ENCODE measurements at places on chromosomes 13 and 19.
A peak's percentile ranks its signal among the peaks of the same experiment; 100 is the strongest.

- no peaks in the 10 kb centered on the region for H3K27me3 ChIP-seq
- H3K36me3 ChIP-seq = peaks cover 10% of the 10 kb centered on the region
- H3K4me3 ChIP-seq = no peak overlapping the region
- no peak overlapping the region for H3K27ac ChIP-seq
- DNase-seq = no peak
Measured at GRCh38 chr19:49559928-49560327, 20.4 kb downstream of the NOSIP start.

DNA sequence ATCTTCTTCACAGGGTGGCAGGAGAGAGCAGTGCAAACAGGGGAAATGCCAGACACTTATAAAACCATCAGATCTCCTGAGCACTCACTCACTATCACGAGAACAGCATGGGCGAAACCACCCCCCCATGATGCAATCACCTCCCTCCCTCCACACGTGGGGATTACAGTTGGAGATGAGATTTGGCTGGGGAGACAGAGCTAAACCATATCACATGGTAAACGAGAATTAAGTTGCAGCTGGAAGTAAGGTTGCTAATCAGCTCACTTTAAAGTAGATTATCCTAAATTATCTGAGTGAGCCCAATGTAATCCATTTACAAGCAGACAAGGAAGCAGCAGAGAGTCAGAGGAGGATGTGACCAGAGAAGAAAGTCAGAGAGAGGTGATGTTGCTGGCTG, 102.2 kb upstream of the IPO5 start:
- no peaks in the 10 kb centered on the region for H3K36me3 ChIP-seq
- H3K4me1 ChIP-seq = no peaks in the 10 kb centered on the region
- H3K27ac ChIP-seq = no peak overlapping the region
- DNase-seq = no peak
- no peaks in the 10 kb centered on the region for H3K27me3 ChIP-seq

- H3K36me3 ChIP-seq = no peaks in the 10 kb centered on the region
- no peaks in the 10 kb centered on the region for H3K27me3 ChIP-seq
- no peaks in the 10 kb centered on the region for H3K4me1 ChIP-seq
- DNase-seq = no peak
- H3K4me3 ChIP-seq = no peak overlapping the region
Measured at GRCh38 chr19:39419003-39419402, 6.5 kb downstream of the PLEKHG2 start.

- no peaks in the 10 kb centered on the region for H3K36me3 ChIP-seq
- no peaks in the 10 kb centered on the region for H3K4me1 ChIP-seq
- no peak for DNase-seq
Measured at GRCh38 chr13:94333131-94333820, 146.2 kb downstream of the DCT start.

DNA sequence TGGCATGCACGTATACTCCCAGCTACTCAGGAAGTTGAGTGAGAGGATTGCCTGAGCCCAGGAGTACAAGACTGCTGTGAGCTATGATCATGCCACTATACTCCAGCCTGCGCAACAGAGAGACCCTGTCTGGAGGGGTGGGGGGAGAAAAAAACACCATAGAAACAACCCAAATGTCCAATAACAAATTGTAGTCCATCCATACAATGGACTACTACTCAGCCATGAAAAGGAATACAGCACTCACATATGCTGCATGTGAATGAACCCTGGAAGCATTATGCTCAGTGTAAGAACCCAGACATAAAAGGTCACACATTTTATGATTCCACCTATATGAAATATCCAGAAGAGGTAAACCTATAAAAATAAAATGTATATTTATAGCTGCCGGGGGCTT, 42.3 kb downstream of the CD320 start:
- H3K4me1 ChIP-seq = no peaks in the 10 kb centered on the region
- H3K36me3 ChIP-seq = no peaks in the 10 kb centered on the region
- DNase-seq = no peak
- no peak overlapping the region for H3K4me3 ChIP-seq
- no peaks in the 10 kb centered on the region for H3K27me3 ChIP-seq

GRCh38 chr19:31073485-31074198, 275.6 kb downstream of the TSHZ3 start:
- no peaks in the 10 kb centered on the region for H3K4me1 ChIP-seq
- no peaks in the 10 kb centered on the region for H3K36me3 ChIP-seq
- DNase-seq = no peak
- H3K4me3 ChIP-seq = no peak overlapping the region
- no peaks in the 10 kb centered on the region for H3K27me3 ChIP-seq

DNA sequence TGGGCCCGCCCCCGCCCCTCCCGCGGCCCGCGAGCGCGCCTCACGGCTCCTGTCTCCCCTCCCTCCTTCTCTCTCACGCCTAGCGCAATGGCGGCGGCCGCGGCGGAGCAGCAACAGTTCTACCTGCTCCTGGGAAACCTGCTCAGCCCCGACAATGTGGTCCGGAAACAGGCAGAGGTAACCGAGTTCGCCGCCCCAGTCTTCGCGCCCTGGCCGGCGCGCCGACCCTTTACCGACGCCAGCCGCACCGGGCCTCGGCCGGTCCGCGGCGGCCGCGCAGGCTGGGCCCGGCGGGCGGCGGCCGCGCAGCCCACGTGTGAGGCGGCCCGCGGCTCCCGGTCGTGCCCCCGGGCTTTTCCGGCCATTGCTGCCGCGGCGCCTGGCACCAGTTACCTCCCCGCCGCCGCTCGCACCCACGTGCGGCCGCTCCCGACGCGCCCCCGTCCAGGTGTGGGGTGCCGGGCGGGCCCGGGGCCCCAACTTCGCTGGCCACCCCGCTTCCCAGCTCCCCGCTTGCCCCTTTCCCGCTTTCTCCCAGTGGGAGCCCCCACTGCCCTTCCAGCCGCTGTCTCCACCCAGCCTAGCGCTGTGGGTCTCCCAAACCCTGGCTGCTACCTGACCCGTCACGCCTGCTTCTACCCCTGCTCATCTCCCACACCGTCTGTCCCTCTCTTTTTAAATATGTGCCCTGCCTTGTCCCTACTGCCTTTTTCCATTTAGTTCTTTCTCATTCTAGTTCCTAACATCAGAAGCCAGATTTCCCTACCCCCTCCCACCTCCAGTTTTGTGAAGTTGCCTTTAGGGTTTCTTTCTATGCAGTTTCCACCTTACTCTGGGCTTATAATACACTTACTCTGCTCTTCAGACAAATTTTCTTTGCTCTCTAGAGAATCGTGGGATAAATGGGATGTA, 23.4 kb downstream of the IPO5 start:
- H3K27ac ChIP-seq = peak overlapping the region; percentile 92
- H3K36me3 ChIP-seq = no peaks in the 10 kb centered on the region
- no peaks in the 10 kb centered on the region for H3K27me3 ChIP-seq
- no peak for DNase-seq

GRCh38 chr19:50349277-50350057, 16.0 kb downstream of the NAPSA start:
- no peaks in the 10 kb centered on the region for H3K27me3 ChIP-seq
- no peak overlapping the region for H3K4me3 ChIP-seq
- H3K36me3 ChIP-seq = no peaks in the 10 kb centered on the region
- no peak overlapping the region for H3K27ac ChIP-seq
- H3K4me1 ChIP-seq = no peaks in the 10 kb centered on the region

DNA sequence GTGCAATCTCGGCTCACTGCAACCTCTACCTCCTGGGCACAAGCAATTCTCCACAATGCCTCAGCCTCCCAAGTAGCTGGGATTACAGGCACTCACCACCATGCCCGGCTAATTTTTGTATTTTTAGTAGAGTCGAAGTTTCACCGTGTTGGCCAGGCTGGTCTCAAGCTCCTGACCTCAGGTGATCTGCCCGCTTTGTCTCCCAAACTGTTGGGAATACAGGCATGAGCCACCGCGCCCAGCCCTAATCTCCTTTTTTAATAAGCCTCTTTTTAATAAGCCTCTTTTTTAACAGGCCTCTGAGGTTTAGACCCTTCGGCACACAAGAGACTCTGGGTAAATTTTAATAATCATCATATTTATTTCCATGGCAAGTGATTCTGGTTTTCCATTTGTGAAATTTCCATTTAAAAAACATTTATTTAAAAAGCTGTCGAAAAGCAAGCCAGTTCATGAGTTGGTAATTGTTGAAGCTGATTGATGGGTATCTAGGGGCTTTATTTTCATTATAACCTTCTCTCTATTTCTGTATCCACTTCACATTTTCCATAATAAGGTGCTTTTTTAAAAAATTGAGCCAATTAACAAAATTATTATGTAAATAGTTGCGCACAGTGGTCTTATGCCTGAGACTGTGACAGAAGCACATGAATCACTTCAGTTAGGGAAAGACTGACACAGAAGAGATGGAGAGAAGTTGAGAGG, 11.8 kb downstream of the POU2F2 start:
- H3K27me3 ChIP-seq = no peaks in the 10 kb centered on the region
- H3K4me3 ChIP-seq = no peak overlapping the region
- no peak for DNase-seq
- no peaks in the 10 kb centered on the region for H3K4me1 ChIP-seq
- H3K36me3 ChIP-seq = no peaks in the 10 kb centered on the region

DNA sequence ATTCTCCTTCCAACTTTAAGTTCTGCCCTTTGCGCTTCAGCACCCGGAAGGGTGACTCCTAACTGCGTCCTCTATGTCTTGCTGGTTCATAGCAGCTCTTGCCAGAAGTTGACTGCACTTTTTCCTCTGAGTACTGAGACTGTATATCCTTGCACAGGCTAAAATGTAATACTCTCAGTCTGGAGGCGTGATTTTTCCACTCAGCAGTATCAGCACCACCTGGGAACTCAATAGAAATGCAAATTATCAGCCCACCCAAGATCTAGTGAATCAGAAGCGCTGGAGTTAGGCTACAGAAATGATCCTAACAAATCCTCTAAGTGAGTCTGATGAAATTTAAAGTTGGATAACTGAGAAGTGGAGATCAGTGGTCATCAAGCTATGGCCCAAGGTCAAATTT, 1611.9 kb upstream of the SLC10A2 start:
- no peaks in the 10 kb centered on the region for H3K27me3 ChIP-seq
- no peak overlapping the region for H3K27ac ChIP-seq
- no peak overlapping the region for H3K4me3 ChIP-seq

DNA sequence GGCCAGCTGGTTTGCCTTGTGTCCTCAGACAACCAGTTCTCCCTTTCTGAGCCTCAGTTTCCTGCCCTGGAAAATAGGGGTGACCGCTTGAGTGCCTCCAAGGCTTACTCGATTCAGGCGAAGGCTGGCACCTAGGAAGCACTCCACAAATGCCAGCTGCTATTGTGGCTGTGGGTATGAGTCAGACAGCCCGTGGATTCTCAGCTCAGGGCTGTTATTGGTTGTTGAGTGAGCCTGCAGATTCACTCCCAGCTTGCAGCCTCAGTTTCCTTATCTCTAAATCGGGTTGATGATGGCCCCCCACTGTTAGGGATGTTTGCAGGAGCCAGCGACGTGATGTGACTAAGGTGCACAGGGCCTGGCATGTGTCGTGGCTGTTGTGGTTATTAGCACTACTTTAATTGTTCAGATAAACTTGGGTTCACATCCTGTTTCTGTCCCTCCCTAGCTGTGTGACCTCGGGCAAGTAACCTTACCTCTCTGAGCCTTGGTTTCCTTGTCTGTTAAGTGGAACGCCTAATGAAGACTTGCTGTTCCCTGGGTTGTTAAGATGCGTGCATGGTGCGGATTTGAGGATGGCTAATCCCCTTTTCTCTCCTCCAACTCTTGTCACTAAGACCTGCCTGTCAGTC, 2.4 kb downstream of the MARK4 start:
- H3K36me3 ChIP-seq = no peaks in the 10 kb centered on the region
- H3K27ac ChIP-seq = no peak overlapping the region
- no peak overlapping the region for H3K4me3 ChIP-seq
- DNase-seq = no peak
- peaks cover 6% of the 10 kb centered on the region for H3K4me1 ChIP-seq
- no peaks in the 10 kb centered on the region for H3K27me3 ChIP-seq

- H3K27me3 ChIP-seq = no peaks in the 10 kb centered on the region
- no peak overlapping the region for H3K4me3 ChIP-seq
- no peak overlapping the region for H3K27ac ChIP-seq
- H3K36me3 ChIP-seq = no peaks in the 10 kb centered on the region
Measured at GRCh38 chr19:56718231-56718630, 46.7 kb upstream of the ZNF835 start.

GRCh38 chr13:100208626-100209025, 119.7 kb downstream of the PCCA start:
- H3K4me3 ChIP-seq = no peak overlapping the region
- no peaks in the 10 kb centered on the region for H3K27me3 ChIP-seq
- no peak for DNase-seq

DNA sequence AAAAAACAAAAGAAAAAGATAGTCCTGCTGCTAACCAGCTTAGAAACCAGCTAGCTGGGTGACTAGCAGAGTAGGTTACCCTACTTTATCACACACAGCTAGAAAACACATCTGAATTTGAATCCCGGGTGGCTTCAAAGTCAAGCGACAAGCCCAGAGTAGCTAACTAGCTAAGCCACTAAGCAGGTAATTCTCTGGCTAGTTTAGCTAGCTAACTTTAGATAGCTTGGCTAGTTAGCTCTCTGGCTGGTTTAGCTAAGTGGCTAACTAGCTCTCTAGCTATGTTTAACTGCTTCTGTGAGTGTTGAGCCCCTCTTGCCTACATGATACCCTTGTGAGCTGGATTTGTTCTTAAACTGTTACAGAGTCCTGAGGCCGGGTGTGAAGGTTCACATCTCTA, 12.4 kb downstream of the MYH14 start:
- H3K4me1 ChIP-seq = peaks cover 10% of the 10 kb centered on the region
- H3K27me3 ChIP-seq = no peaks in the 10 kb centered on the region
- no peaks in the 10 kb centered on the region for H3K36me3 ChIP-seq
- no peak overlapping the region for H3K4me3 ChIP-seq
- DNase-seq = no peak

GRCh38 chr19:53102756-53103233, 427 bp downstream of the ZNF160 start:
- H3K27me3 ChIP-seq = no peaks in the 10 kb centered on the region
- DNase-seq = no peak
- peak overlapping the region; percentile 85 for H3K27ac ChIP-seq
- H3K36me3 ChIP-seq = no peaks in the 10 kb centered on the region
- peak overlapping the region; percentile 73 for H3K4me3 ChIP-seq

DNA sequence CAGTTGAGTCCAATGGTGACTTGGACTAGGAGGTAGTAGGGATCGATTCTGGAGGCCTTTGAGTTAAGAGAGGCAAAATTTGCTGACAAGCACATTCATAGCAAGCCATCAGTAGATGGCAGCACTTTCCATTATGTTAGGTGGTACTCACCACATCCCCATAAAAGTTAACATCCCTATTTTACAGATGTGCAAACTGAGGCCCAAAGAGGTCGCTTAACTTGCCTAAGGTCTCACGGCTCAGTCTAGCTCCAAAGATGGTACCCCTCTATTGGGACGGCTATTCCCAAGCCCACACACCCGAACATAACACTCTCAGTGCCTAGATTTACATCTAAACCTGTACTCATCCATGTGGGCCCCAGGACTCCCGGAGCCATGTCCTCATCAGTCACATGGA, 21.5 kb upstream of the FOSB start:
- no peaks in the 10 kb centered on the region for H3K27me3 ChIP-seq
- no peak overlapping the region for H3K4me3 ChIP-seq
- H3K36me3 ChIP-seq = no peaks in the 10 kb centered on the region
- no peaks in the 10 kb centered on the region for H3K4me1 ChIP-seq
- peak overlapping the region; percentile 64 for H3K27ac ChIP-seq

Data from prostate gland (tissue), 2 donors.